ENCODE measurements at places on chromosomes 11 and 22. TPM values are rescaled to one million over a fixed set of nuclear protein-coding genes. Genes with fewer than 3 reads are reported as not detected.

The VWCE gene
- 10.7 TPM for total RNA-seq

The CHRM4 gene
- 0.21 TPM for total RNA-seq

The NUDT8 gene
- 5.9 TPM for total RNA-seq

The OR51E1 gene
- 0.81 TPM for total RNA-seq

The PRR5L gene
- 102 TPM for total RNA-seq

The MS4A3 gene
- total RNA-seq: not detected

The P2RX3 gene
- total RNA-seq: not detected

The PATE2 gene
- not detected for total RNA-seq

The PLAAT4 gene
- 8.5 TPM for total RNA-seq

The KRTAP5-9 gene
- total RNA-seq: not detected

The HIC2 gene
- total RNA-seq: 5.7 TPM

The KRTAP5-1 gene
- not detected for total RNA-seq

The PTS gene
- 44.0 TPM for total RNA-seq

The PATE4 gene
- not detected for total RNA-seq

The SYT9 gene
- total RNA-seq: 0.40 TPM

The CHRDL2 gene
- total RNA-seq: not detected

The MS4A15 gene
- not detected for total RNA-seq

The SH3BP1 gene
- total RNA-seq: 8.3 TPM

The TRPC6 gene
- total RNA-seq: 43.8 TPM

The HPX gene
- total RNA-seq: 1.4 TPM

The MAPK8IP2 gene
- total RNA-seq: 2.8 TPM

The C11orf87 gene
- 9.0 TPM for total RNA-seq

The ZBTB16 gene
- 19.1 TPM for total RNA-seq

The UBQLN3 gene
- total RNA-seq: not detected

The SERHL2 gene
- 1.4 TPM for total RNA-seq

The RBM4 gene
- 167 TPM for total RNA-seq

The CRYBA4 gene
- total RNA-seq: not detected

The TRIM48 gene
- total RNA-seq: not detected

The FAM180B gene
- total RNA-seq: 0.52 TPM

The CREB3L1 gene
- total RNA-seq: 78.6 TPM

The FAM227A gene
- total RNA-seq: 3.5 TPM

The SLC22A6 gene
- total RNA-seq: not detected

The AKIP1 gene
- total RNA-seq: 28.8 TPM

The GPHA2 gene
- total RNA-seq: not detected

The ISX gene
- not detected for total RNA-seq

The MS4A8 gene
- total RNA-seq: not detected

The UQCR10 gene
- total RNA-seq: 77.4 TPM

The FAM83F gene
- total RNA-seq: not detected

The MYO7A gene
- not detected for total RNA-seq

The CNIH2 gene
- total RNA-seq: 5.0 TPM

The TRIM49 gene
- total RNA-seq: not detected

The CSNK2A3 gene
- 1.0 TPM for total RNA-seq

The INS gene
- total RNA-seq: not detected

The GLYAT gene
- total RNA-seq: not detected

The GAL3ST1 gene
- total RNA-seq: 0.21 TPM

The PTH gene
- total RNA-seq: not detected

The PRRG4 gene
- not detected for total RNA-seq

The ST14 gene
- total RNA-seq: not detected

The TMEM191C gene
- total RNA-seq: 1.2 TPM

The FXYD6 gene
- 0.99 TPM for total RNA-seq

The SSH3 gene
- total RNA-seq: 28.5 TPM

Data from osteocyte (in vitro differentiated cells).